K562 (cell line): ENCODE measurements at places on chromosomes 11 and 22. TPM values are rescaled to one million over a fixed set of nuclear protein-coding genes. Genes with fewer than 3 reads are reported as not detected.

The DDX6 gene
- total RNA-seq = 87.9 and 102 TPM in 2 replicates

The HORMAD2 gene
- total RNA-seq = not detected in 2 replicates

The OR4A47 gene
- not detected in 2 replicates for total RNA-seq

The OR10D3 gene
- total RNA-seq = 1.7 and 2.8 TPM in 2 replicates

The C2CD3 gene
- total RNA-seq = 17.6 and 18.5 TPM in 2 replicates

The STK33 gene
- total RNA-seq = not detected in 2 replicates

The ANO5 gene
- total RNA-seq = 0.34 and 0.51 TPM in 2 replicates

The MMP12 gene
- total RNA-seq = not detected in 2 replicates

The IL17REL gene
- 0.22 and 0.42 TPM in 2 replicates for total RNA-seq

The APOBEC3B gene
- total RNA-seq = 43.2 and 43.6 TPM in 2 replicates

The C11orf24 gene
- 64.9 and 66.0 TPM in 2 replicates for total RNA-seq

The LAYN gene
- total RNA-seq = not detected in 2 replicates

The OR52N4 gene
- not detected in 2 replicates for total RNA-seq

The CD248 gene
- total RNA-seq = 0.09 and 0.20 TPM in 2 replicates

The PLEKHA7 gene
- 0.24 and 0.51 TPM in 2 replicates for total RNA-seq

The CNTF gene
- total RNA-seq = 3.1 and 3.2 TPM in 2 replicates

The MS4A4A gene
- total RNA-seq = 10.7 and 11.2 TPM in 2 replicates

The PDE2A gene
- total RNA-seq = 1.1 and 3.4 TPM in 2 replicates

The OR52I2 gene
- total RNA-seq = not detected in 2 replicates

The ARHGAP8 gene
- 1.5 and 2.2 TPM in 2 replicates for total RNA-seq

The RFPL1 gene
- not detected in 2 replicates for total RNA-seq

The TRIM77 gene
- total RNA-seq = not detected in 2 replicates

The ANO1 gene
- total RNA-seq = 0.13 TPM in 1 of 2 replicates, not detected in the other

The SEPTIN5 gene
- 177 and 195 TPM in 2 replicates for total RNA-seq

The SLCO2B1 gene
- 11.6 and 13.1 TPM in 2 replicates for total RNA-seq

The DEFB131B gene
- not detected in 2 replicates for total RNA-seq

The OTOG gene
- not detected in 2 replicates for total RNA-seq

The OR5B21 gene
- not detected in 2 replicates for total RNA-seq

The C22orf31 gene
- not detected in 2 replicates for total RNA-seq

The LINC01488 gene
- not detected in 2 replicates for total RNA-seq

The RFPL3 gene
- total RNA-seq = not detected in 2 replicates

The CARNS1 gene
- 0.07 and 0.13 TPM in 2 replicates for total RNA-seq

The METTL15 gene
- 12.5 and 15.9 TPM in 2 replicates for total RNA-seq

The DBX1 gene
- total RNA-seq = not detected in 2 replicates

The CAPRIN1 gene
- total RNA-seq = 252 and 263 TPM in 2 replicates

The PVALB gene
- total RNA-seq = not detected in 2 replicates

The KCNJ11 gene
- 3.3 and 3.7 TPM in 2 replicates for total RNA-seq

The CADM1 gene
- 0.22 and 0.42 TPM in 2 replicates for total RNA-seq

The OR8G5 gene
- total RNA-seq = 1.4 and 1.7 TPM in 2 replicates

The TRIOBP gene
- 9.9 and 11.0 TPM in 2 replicates for total RNA-seq

The C11orf87 gene
- total RNA-seq = not detected in 2 replicates

The MUC5AC gene
- total RNA-seq = under 0.01 TPM in 1 of 2 replicates, not detected in the other

The CASP5 gene
- total RNA-seq = not detected in 2 replicates

The KLHDC7B gene
- total RNA-seq = 0.22 TPM in 2 replicates

The SPCS2 gene
- 150 and 172 TPM in 2 replicates for total RNA-seq

The F2 gene
- 0.16 and 0.22 TPM in 2 replicates for total RNA-seq

The KRTAP5-7 gene
- not detected in 2 replicates for total RNA-seq

The GAL gene
- total RNA-seq = 119 and 130 TPM in 2 replicates

The OVOL1 gene
- total RNA-seq = 0.09 TPM in 1 of 2 replicates, not detected in the other

The MAFF gene
- total RNA-seq = 5.9 and 7.9 TPM in 2 replicates

The RIC3 gene
- total RNA-seq = 0.11 and 0.16 TPM in 2 replicates

The TIMM10 gene
- 159 and 166 TPM in 2 replicates for total RNA-seq

The TRIM29 gene
- 0.31 and 1.4 TPM in 2 replicates for total RNA-seq

The SPTY2D1 gene
- total RNA-seq = 11.4 and 12.9 TPM in 2 replicates

The C11orf91 gene
- total RNA-seq = not detected in 2 replicates

The POU2F3 gene
- not detected in 2 replicates for total RNA-seq
